Activated B cell treated with CpG ODN at 0.5 μM for 24 hours (primary cell): ENCODE measurements at places on chromosomes 16 and 17.

DNA sequence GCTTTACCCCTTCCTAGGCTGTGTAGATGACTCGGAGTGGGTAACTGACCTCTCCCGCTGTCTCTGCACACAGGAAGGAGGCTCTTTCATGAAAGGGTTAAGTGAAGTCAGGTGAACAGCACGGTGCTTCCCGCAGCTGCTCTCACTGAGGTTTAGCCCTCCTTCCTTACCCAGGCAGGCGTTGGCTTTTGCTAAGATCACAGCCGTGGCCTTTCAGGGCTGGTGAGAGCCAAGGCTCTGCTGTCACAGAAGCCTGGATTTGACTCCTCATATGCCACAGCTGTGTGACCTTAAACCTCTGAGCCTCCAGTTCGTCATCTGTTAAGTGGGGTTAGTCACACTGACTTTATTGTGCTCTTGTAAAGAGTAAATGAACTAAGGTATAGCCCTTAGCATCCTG is 90.9 kb upstream of the PLCG2 start:
- no peak for DNase-seq

GRCh38 chr16:2968738-2969544 is at the start of gene PAQR4:
Gene PAQR4 (plus strand): TSS chr16:2969348. CDS start chr16:2969675, 327 bp downstream.
- peak; percentile 86 for DNase-seq

DNA sequence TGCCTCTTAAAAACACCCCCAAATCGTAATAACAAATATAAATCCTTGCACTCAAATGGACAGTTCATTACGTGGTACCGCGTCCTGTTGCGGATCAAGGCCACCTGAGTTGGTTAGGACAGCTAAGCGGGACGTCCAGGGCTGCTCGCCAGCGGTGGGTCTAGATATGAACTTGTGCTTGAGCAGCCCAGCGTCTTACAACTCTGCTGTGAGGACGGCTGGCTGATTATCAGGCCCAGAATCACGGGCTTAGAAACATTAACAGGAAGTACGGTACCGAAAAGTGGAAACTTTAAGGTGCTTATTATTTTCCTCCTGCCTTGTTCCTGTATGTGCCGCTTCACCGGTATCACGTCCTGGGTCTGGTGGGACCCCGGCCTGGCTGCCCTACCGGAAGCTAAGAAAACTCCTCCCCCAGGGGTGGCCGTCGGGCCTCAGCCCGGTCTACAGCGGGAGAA is 832 bp upstream of the SRRM2 start:
- DNase-seq = no peak

DNA sequence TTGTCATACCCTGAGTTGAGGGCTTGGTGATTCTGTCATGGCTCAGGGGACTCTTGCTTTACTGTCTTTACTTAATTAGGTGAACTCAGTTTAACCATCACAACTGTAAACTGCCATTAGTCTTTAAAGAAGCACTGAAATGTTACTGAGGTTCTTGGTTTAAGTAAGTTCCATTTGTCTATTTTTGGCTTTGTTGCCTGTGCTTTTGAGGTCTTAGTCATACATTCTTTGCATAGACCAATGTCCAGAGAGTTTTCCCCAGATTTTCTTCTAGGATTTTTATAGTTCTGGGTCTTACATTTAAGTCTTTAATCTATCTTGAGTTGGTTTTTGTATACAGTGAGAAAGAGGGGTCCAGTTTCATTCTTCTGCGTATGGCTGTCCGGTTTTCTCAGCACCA is 137.5 kb downstream of the SOCS1 start:
- DNase-seq = no peak

- peak; percentile 13 for DNase-seq
These were observed 77.9 kb downstream of the GOSR1 start for GRCh38 chr17:30554839-30555751.

- DNase-seq = no peak
These were observed 44.7 kb downstream of the COG7 start for GRCh38 chr16:23408242-23408822.

DNA sequence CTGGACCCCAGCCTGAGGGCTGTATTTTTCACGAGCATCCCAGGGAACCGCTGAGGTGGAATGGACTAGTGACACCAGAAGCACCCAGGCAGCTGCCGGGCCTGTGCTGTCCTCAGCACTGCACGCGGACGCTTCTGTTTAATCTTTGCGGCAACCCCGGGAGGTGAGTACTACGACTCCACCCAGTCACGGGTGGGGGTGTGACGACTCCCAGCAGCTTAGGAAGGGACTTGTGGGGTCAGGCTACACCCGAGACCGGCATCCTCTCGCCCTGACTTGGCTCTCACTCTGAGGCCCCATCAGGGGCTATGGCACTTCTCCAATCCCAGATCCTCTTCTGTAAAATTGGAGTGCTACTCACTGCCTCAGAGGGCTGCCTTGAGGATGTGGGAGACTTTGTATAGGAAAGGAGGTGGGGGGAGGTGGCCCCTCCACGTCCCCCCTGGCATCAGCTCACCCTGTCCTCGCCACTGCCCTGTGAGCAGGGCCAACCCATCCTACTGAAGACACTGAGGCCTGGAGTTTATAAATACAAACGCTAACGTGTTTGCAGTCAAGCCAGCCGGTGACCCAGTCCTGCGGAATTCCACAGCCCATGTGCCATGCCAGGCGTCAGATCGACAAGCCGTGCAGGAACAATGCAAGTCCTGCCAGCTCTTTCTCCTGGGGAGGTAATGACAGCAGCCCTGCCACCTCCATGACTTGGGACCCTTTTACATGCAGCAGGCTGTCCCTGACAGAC is 44.4 kb downstream of the PPL start:
- DNase-seq = no peak

DNA sequence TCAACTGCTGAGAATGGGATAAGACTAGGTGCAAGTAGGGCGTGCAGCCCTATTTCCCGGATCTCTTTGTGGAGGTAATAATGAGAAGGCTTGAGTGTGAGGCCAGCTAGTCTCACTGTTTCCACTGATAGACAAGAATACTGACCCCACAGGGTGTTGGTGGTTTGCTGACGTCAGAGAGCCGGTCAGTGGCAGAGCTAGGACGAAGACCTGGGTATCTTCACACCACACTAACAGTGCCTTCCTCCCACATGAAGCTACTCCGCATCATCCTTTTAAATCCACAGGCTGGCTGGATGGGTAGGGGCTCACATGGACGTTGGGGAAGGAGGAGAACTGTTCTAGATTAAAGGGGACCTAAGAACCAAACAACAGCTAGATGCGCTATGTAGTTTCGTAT is 68.0 kb downstream of the ZFHX3 start:
- no peak for DNase-seq

DNA sequence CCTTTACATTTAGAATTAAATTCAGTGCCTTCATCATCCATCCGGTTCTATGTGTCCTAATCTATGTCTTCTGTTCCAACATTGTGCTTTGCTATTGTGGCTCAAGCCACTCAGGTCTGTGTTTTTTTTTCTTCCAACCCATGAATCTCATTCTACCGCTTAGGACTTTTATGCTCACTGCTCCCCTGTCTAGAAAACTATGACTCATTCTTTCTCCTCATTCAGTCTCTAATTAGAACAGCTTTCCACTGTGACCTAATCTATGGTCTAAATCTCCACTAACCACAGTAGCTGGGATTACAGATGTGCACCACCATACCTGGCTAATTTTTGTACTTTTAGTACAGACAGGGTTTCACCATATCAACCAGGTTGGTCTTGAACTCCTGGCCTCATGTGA is 418.7 kb downstream of the KCNJ2 start:
- no peak for DNase-seq

DNA sequence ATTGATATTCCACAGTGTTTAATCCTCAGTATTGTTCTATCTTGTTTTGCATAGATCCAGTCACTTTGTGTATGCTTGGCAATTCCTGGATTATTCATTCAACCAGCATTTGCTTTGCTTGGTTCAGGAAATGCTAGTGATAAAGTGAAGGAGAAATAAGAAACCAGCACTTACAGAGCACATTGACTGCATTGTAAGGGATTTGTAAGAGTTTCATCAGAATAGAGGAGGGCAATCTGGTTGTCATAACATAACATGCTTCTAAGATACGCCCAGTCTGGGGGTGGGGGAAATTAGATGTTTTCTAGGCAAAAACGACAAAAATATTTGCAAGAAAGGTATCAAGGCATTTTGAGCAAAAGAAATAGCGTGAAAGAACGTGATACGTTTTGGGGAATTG is 40.4 kb downstream of the TNRC6A start:
- no peak for DNase-seq

- DNase-seq = no peak
These were observed at the start of gene AGRP for GRCh38 chr16:67483150-67483549. Gene AGRP (minus strand): TSS chr16:67483547. CDS start chr16:67483398, 149 bp downstream.

- DNase-seq = no peak
These were observed 19.5 kb downstream of the CBX4 start for GRCh38 chr17:79819534-79820276.

- DNase-seq = no peak
These were observed at the start of gene ALDH3A1 for GRCh38 chr17:19747829-19748806. Gene ALDH3A1 (minus strand): TSS chr17:19748298. CDS start chr17:19745129, 3,169 bp downstream.
